Muscle of back (tissue), 13 donors: ENCODE measurements at places on chromosomes 4 and X.

DNA sequence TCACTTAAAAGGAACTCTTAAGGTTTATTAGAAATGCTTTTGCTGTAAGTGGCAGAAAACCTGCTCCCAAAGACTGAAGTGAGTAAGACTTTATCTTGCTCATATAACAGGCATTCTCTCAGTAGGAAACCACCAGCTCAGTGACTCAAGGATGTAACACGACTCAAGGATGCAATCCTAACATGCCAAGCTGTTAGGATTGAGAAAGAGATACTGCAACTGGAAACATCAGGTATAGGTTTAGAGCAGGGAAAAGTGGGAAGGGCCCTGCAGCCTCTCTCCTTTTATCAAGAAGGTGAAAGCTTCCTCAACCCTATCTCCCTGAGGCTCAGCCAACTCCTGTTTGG is 11.9 kb upstream of the SLC9A7 start:
- DNase-seq = no peak

DNA sequence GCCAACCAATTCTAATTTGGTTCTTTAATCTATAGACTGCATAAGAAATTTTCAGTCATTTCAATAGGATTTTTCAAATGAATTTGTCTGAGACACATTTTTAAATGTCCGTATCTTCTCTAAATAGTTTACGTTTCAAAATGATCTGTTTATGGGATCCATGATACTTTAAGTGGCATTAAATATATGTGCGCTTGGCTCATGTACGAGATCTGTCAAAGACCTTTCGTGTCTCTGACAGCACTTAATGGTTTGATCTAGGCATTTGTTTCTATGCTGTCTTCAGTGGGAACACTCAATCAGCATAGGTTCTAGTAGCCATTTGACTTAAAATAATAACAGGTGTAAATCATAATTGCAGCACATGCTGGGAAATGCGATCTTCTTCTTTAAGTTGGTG is 731.0 kb downstream of the CENPC start:
- no peak for DNase-seq

- no peak for DNase-seq
Observed at GRCh38 chr4:42708625-42709024, 51.7 kb upstream of the ATP8A1 start.

DNA sequence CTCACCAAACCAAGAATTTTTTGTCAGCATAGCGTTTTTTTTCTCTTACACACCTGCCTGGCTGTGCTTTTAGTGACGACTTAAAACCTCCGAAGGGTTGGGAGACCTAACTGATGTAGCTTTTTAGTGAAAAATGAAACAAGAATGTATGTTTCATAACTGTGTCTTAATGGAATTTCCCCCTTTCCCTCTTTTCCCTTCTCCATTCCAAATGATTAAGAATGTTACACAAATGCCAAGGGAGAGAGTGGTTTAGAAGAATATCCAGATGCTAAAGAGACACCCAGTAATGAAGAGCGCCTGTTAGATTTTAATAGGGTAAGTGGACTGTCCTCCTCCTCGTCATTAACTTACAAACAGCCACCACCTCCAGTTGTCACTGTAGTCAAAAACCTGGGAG is 33.2 kb upstream of the TBC1D14 start:
- DNase-seq = no peak

GRCh38 chr4:44056721-44057151 is 391.9 kb downstream of the KCTD8 start:
- peak; percentile 40 for DNase-seq

DNA sequence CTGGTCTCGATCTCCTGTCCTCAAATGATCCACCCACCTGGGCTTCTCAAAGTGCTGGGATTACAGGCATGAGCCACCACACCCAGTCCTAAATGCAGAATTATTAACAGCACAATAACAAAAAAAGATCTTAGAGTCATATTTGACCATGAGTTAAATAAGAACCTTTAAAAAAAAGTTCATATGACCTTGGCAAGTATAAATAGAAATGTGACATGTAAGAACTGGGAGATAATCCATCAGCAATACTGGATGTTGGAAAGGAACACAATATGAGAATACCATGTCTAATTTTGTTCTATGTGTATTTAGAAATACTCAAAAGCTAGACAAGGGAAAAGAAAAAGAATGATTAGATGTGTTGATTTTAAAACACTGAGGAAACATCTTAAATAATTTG is 231.6 kb downstream of the RAPGEF2 start:
- no peak for DNase-seq

DNA sequence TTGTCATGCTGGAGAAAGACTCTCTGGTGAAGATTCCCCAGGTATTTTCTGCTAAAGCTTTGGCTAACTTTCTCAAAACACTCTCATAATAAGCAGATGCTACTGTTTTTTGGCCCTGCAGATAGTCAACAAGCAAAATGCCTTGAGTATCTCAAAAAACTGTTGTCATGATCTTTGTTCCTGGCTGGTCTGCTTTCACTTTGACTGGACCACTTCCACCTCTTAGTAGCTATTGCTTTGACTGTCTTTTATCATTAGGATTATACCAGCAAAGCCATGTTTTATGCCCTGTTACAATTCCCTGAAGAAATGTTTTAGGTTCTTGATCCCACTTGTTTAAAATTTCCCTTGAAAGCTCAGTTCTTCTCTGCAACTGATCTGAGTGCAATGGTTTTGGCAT is 231.5 kb downstream of the SLC7A11 start:
- no peak for DNase-seq

GRCh38 chr4:108417923-108418322 is 202.5 kb upstream of the RPL34 start:
- DNase-seq = no peak

DNA sequence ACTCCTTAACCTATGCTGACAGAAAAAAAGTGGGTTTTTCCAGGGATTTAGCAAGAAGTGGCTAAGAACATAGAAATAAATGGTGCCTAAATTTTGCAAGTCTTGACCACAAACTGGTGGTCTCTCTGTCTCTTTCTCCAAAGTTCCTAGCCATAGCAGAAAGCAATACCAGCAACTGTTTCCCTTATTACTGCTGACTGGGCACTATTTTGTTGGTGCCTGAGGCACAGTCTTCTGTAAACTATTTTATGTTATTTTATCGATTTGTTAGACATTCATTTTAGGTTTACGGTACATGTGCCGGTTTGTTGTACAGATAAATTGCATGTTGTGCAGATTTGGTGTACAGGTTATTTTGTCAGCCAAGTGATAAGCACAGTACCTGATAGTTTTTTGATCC is 234.6 kb upstream of the TECRL start:
- no peak for DNase-seq

DNA sequence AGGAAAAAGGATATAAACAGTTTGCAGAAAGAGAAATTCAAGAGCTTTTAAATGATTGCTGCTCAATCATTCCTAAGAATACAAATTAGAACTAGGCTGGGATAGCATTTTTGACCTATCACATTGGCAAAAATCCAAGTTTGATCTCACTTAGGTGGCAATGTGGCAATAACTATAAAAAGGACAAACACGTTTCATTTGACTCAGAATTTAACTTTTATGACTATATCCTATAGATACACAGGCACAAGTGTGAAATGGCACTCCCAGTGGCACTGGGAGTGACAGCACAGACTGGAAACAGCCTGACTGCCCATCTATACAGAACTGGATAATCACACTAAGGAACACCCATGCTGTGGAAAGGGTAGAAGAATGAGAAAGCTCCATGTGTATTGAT is 11.1 kb downstream of the CENPU start:
- DNase-seq = no peak

DNA sequence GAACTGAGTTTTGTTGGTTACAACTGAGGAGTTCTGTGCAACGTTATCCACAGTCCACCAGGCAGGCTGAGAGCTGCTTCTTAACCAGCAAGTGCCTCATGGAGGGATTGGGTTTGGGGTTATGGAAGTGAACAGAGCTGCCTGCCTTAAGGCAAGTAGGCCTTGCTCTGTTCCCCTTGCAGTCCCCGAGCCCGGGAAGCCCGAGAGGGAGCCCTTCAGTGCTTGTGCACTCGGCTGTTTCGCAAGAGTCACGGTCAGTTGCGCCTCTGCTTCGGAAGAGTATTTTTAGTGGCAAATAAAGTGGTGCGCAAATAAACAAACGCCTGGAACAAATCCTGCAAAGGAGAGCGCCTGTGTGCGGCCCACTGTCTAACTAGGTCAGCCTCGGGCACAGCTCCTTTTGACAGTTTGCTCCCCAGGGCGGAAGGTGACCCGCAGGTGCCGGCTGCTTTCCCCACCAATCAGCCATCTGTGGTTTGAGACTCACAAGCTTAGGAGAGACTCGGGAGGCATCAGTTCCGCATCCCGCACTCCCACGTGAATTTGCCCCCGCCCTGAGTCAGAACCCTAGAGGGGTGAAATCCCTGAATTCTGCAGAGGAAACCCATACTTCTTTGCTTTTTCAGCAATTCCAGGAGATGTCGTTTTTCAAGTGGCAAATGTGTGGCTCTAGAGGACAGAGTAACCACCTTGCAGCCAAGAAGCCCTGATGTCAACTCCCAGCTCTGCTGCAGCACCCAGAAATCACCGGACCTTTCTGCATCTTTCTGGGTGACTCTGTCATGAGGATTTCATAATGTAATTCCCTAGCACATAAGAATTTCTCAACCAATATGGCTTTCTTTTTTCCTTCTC is 56.8 kb downstream of the LGI2 start:
- DNase-seq = no peak

GRCh38 chr4:6324461-6324998 is 54.9 kb downstream of the WFS1 start:
- no peak for DNase-seq

DNA sequence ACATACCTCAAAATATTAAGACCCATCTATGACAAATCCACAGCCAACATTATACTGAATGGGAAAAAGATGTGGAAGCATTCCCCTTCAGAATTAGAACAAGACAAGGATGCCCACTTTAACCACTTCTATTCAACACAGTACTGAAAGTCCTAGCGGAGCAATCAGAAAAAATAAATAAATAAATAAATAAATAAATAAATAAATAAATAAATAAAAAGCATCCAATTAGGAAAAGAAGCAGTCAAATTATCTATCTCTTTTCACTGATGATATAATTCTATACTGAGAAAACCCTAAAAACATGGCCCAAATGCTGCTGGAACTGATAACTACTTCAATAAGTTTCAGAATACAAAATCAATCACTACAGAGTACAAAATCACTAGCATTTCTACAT is 67.5 kb downstream of the PRR32 start:
- DNase-seq = no peak

GRCh38 chr4:143230683-143231082 is 46.0 kb downstream of the USP38 start:
- no peak for DNase-seq

DNA sequence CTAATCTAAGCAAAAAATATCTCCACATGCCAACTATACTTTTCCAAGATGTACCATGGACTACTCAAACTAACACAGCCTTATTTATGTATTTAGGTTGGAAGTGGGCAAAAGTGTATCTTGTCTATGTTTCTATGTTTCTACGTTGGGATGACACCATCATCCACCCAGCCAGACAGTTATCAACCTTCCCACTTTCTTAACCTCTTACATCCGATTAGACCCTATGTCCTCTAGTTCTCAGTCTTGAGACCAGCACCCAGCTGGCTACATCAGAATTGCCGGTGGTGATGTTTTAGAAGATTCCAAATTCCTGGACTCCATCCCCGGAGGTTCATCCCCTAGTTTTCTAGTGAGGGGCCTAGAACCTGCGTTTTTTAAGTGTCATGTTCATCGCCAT is 1.0 kb upstream of the AASDH start:
- peak; percentile 7 for DNase-seq

- peak; percentile 47 for DNase-seq
Observed at GRCh38 chr4:26860922-26861433, 337 bp downstream of the STIM2 start.

DNA sequence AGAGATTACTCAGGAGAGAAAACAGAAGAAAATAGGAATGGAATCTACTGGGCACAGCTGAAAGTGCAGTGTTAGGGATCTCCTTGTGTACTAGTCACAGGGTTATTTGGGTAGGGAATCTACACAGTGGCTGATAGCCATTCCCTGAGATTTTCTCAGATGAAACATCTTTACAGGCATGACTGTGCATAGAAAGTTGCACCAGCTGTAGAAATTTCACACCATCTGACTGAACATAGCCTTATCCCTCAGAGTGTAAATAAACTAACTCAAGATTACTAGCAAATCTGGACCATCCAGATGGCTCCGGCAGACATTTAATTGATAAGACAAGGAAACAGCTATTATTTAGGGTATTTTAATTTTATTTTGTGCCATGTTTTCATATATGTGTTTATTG is 2053.5 kb upstream of the TENM3 start:
- peak; percentile 15 for DNase-seq

DNA sequence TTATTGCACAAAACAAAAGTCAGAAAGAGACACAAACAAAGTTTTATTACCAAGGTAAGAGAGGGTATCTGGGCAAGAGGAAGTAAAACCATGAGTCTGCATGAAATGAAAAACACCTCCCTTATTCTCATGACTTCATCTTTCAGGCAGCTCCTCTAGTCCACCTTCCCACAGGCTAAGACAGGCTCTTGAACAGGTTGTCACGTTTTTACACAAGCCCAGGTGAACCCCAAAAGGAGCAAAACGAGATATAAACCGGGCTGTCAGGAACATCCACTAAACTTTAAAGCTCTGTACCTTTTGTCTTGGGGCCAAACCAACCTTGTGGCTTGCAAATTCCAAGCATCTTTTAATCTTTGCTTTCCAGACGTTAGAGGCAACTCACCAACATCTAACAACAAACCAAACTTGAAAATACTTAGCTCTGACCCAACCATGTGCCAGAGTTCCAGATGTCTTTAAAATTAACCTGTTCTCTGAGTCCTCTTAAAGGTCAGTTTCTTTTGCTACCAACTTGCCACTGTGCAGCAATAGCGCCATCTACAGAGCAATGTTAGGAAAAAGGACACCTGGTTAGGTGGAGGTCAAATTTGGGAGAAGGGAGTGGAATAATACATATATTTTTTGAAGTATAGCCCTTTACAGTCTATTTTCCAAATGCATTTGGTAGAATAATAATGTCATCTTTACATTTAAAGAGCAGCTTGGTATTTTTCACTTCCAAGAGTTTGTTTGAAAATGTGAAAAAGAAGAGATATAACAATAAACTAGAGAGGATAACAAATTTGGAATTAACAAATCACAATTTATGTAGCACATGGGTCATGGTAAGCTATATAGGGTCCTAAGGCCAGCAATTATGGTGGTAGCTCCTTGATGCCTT is 73.1 kb downstream of the QRFPR start:
- DNase-seq = peak; percentile 10

- no peak for DNase-seq
Observed at GRCh38 chrX:56802428-56802827, 73.4 kb downstream of the NBDY start.

- no peak for DNase-seq
Observed at GRCh38 chrX:132776486-132777210, 181.8 kb downstream of the HS6ST2 start.

- DNase-seq = no peak
Observed at GRCh38 chr4:106083065-106083464, 187.8 kb downstream of the NPNT start.

GRCh38 chr4:105560421-105560848 is 8.0 kb downstream of the ARHGEF38 start:
- no peak for DNase-seq

- peak; percentile 93 for DNase-seq
Observed at GRCh38 chrX:13376857-13377549, 57.1 kb upstream of the ATXN3L start.
